Adipose tissue (tissue), 3 donors: ENCODE measurements at places on chromosomes 11 and 22. TPM values are rescaled to one million over a fixed set of nuclear protein-coding genes. Genes with fewer than 3 reads are reported as not detected.

The SDHAF2 gene
- 22.5 TPM for polyA plus RNA-seq

The UBQLNL gene
- 0.09 TPM for polyA plus RNA-seq

The ZMAT5 gene
- 16.4 TPM for polyA plus RNA-seq

The HORMAD2 gene
- polyA plus RNA-seq: 0.03 TPM

The CDC42BPG gene
- polyA plus RNA-seq: 9.7 TPM

The GDPD5 gene
- 49.8 TPM for polyA plus RNA-seq

The SPDYC gene
- polyA plus RNA-seq: not detected

The APOBEC3C gene
- polyA plus RNA-seq: 6.5 TPM

The TRIM34 gene
- 1.8 TPM for polyA plus RNA-seq

The LGR4 gene
- 26.1 TPM for polyA plus RNA-seq

The PMM1 gene
- 171 TPM for polyA plus RNA-seq

The CBLIF gene
- polyA plus RNA-seq: 2.1 TPM

The ADSL gene
- 44.5 TPM for polyA plus RNA-seq

The C1QTNF4 gene
- polyA plus RNA-seq: 0.66 TPM

The DCDC1 gene
- polyA plus RNA-seq: 0.01 TPM

The TNNT3 gene
- polyA plus RNA-seq: 12.7 TPM

The TYR gene
- not detected for polyA plus RNA-seq

The ADAMTS15 gene
- 10.1 TPM for polyA plus RNA-seq

The ENTHD1 gene
- not detected for polyA plus RNA-seq

The DDB1 gene
- polyA plus RNA-seq: 107 TPM

The NPAS4 gene
- 0.07 TPM for polyA plus RNA-seq

The LRRN4CL gene
- polyA plus RNA-seq: 17.7 TPM
